ENCODE measurements at places on chromosomes 1 and 21. TPM values are rescaled to one million over a fixed set of nuclear protein-coding genes. Genes with fewer than 3 reads are reported as not detected.

GRCh38 chr1:156076609-156077429 is 5.4 kb downstream of the MEX3A start:
- DNase-seq, result no peak

GRCh38 chr1:231668826-231669225 is 42.2 kb downstream of the DISC1 start:
- DNase-seq, result no peak

GRCh38 chr1:222844411-222844779 is 29.6 kb downstream of the DISP1 start:
- DNase-seq, result no peak

- no peak for DNase-seq
Measured at GRCh38 chr1:68149907-68150306, 82.4 kb downstream of the WLS start.

DNA sequence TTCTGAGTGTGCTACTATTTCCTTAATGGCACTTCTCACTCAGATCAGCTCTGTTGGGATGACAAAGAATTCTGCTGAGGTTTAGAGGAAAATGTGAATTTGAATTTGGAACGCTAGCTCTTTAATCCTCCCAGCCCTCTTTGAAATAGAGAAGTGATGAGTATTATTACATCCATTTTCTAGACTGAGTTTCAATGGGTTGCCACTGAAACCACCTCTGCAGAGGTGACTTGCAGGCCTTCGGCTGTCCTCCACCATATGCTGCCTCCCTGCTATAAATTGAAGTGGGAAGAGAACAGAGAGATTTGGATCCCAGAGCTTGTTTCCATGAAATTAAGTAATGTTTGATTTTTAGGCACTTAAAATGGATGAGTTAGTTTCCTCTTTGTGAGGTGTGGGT is 363.2 kb upstream of the SNX7 start:
- DNase-seq, result no peak

- no peak for DNase-seq
Measured at GRCh38 chr1:21955058-21955457, 17.9 kb upstream of the HSPG2 start.

The DMBX1 gene
- not detected for total RNA-seq

The VWA1 gene
- total RNA-seq, result 12.7 TPM

The LRRC3 gene
- 1.9 TPM for total RNA-seq
